ENCODE measurements at places on chromosomes 5 and 9.

- no peak for DNase-seq
These were observed 468.2 kb downstream of the NTRK2 start for GRCh38 chr9:85137696-85138095.

- peak; percentile 25 for DNase-seq
These were observed 43.8 kb upstream of the SUSD1 start for GRCh38 chr9:112218908-112219307.

- DNase-seq = no peak
These were observed 601 bp downstream of the ERGIC1 start for GRCh38 chr5:172834415-172835289.

DNA sequence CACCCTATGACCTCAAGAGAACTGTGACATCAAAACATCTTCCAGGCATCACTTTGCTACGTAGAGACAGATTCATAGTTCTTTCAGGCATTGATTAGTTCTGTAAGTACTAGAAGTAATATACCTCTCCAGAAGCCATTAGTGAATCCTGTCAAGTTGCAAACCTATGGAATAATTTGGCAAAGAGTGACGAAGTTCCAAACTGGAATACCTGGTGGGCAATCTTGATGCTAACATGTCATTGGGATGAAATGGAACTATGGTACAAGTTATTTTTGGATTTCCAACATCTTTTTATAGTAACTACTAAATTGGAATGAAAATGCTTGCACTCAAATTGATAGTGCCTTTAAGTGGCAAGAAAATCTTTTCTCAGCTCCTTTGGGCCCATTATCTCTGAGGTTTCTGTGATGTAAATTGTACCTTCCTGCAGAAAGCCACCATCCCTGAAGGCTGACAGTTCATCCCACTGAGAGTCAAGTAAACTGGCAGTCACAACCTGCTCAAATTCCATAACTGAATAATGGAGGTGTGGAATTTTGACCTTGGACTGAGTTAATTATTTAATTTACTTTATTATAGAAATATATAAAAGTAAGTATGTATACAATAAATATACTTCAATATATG lies 435.5 kb downstream of the DTWD2 start:
- no peak for DNase-seq

DNA sequence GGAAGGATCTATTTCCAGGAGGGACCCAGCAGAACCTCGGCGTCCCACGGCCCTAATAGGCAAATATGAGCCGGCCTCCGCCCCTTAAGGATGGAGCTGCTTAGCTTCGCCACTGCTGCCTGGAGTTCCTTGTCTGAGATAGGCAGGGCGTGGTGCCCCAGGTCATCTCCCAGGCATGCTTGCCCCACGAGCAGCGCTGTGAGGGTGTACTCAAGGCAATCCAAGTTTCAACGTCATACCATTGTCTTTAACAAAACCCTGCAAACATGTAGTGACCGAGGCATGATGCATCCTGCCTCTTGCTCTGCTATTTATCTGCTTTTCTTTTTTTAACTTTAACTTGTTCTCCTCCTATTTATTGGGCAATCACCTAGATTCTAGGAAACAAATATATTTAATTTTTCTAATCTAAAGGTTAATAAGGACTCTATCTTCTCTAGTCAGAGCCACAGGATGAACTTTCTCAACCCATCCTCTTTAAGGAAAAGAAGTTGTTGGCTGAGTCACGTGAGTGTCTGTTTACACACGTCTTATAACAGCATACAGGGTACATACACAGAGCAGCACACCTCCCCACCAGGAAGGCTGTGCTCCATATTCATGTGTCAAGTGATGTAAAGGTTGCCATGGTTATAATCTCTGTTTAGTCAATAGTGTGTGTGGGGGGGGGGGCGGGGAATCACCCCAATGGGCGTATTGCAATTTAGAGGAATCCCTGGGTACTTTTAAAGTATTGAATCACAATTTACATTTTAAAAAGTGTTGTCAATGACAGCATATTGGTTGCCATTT lies 27.3 kb upstream of the ZSWIM6 start:
- no peak for DNase-seq

Data from OCI-M1 (cell line).